ENCODE measurements at places on chromosomes 12 and 14.

- DNase-seq = no peak
These were observed 49.6 kb downstream of the CMKLR1 start for GRCh38 chr12:108289350-108290161.

- no peak for DNase-seq
These were observed 17.2 kb downstream of the CLEC2B start for GRCh38 chr12:9851927-9852326.

DNA sequence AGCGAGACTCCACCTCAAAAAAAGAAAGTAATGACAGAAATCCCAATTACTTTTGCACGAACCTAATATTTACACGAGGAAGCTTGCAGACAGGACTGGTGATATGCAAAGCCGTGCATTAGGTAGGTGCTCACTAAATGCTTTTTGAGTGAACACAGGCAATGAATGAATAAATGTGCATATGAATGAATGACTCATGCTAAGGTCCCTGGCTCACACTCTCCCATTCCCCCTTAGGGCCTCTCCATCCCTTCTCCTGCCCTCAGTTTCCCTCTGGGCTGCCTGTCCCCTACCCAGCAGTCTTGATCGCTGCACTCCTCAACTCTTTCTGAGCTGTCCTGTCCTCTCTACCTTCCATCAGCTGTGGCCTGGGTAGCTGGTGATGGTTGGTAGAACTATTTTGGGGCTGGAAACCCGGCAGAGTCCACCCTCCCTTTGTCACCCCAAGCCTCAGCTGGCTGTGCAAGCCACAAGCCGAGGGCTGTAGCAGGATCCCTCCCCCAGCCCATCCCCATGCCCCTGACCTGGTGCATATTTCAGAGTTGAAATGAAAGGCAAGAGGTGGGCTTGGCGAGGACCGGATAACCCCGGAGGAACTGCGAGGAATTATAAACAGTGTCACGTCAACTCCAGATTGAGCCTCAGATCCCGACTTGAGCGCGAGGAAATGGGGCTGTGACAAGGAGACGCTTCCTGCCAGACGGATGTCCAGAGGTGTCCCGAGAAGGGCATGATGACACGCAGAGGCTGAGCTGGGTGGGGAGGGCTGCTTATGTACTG, 191.7 kb upstream of the GSC start:
- no peak for DNase-seq

DNA sequence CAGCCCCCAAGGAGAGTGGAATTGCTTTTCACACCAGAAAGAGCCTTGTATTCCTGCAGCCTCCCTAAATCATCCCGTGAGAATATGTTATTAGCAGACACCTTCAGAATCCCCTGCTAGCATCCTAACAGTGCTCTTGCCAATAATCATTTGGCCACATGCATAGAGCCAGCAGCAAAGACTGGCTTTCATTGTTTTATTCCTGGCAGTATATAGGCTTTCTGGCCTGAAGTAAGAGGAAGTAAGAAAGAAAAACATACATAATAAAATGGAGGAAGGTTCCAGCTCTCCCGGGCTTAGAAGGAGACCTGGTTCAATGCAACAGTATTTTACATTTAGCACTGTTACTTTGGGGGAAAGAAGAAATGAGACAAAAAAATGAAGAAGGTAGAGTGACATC, 176.7 kb upstream of the ATF7IP start:
- no peak for DNase-seq

DNA sequence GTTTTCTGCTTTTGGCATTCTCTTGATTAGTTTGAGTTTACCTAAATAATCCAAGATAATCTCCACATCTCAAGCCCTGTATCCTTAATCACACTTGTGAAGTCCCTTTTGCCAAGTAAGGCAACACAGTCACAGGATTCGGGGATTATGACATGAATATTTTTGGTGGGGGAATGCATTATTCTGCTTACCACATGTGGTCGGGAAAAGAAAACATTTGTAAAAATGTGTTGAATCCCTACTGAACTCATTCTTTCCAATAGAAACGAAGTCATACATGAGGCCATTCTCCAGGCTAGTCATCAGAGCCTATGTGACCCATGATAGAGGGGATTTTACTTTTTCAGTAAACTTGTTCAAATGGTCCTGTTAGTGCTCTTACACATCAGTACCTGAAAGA, 58.5 kb upstream of the PRICKLE1 start:
- no peak for DNase-seq

DNA sequence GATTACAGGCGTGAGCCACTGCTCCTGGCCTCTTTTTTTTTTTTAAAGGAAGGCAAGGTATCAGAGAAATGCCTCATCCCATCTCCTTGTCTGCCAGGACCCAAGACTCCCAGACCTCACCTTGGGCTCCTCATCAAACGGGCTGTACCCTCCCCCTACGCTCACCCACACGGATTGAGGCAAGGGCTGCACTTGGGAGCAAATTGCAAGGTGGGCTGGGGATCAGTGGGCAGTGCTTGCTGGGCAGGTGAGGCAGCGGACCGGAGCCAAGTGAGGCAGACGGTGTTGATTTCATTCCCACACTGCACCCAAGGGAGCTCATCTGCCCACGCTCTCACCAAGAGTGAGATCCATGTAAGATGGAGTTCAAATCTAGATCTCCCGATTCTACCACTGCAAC, 41.0 kb upstream of the DICER1 start:
- DNase-seq = no peak

DNA sequence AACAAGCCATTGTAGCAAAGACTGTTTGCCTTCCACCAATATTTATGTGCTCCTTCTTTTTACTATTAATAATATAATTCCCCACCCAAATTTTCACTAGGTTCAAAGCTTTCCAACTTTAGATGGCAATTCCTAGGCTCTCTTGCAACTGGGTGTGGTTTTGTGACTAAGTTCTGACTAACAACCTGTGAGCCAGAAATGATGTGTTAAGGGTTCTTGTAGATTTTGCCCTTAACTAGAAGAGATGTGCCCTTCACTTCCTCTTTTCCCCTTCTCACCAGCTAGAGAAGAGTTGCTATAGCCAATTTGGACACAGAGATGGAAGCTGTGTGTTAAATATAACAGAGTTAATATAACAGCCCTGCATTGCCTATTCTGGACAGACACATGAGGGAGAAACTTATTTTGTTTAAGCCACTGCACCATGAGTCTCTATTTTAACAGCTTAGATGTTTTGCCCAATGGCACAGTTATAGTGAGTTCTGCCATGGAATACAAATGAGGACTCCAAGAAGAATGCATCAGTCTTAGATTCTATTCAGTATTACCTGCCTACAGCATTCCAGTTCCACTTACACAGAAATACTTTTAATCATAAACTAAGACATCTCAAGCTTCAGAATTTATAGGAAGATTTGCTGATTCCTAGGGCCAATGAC, 216.2 kb downstream of the DUSP6 start:
- DNase-seq = peak; percentile 44

DNA sequence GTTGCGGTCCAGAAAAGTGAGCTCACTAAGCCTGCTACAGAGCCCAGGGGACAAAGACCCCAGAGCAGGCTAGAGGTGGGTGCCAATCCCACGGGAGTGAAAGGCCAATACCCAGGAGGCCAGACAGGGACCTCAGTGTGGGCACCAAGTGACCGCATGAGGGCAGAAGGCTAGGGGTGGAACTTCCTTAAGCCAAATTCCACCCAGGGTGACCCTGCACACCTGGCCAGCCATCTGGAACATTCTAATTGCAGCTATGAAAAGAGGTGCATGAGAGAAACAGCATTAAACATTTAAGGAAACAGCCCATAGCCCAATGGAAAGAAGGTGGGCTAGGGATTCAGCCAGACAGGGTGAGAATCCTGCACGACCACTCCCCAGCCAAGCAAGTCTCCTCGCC, 19.4 kb downstream of the GLTP start:
- DNase-seq = no peak

DNA sequence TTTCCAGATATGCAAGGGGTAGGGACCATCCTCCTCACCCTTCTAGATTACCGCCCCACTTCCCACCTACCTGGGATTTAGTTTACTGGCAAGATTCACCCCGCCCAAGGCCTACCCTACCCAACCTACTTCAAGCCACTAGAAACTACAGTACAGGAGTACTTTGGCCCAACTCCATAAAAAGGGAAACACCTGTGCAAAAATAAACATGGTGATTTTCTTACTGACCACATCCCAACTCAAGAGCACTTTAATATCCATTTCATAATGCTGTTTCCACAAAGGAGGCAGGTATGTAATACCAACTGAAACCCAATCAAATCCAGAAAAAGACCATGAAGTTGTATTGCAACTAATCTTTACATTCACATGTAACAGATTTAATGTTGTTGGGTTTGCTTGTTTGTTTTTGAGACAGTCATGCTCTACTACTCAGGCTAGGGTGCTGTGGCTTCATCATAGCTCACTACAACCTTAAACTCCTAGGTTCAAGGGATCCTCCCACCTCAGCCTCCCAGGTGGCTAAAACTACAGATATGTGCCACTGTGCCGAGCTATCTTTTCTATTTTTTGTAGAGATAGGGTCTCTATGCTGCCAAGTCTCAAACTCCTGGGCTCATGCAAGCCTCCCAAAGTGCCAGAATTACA, 41.7 kb upstream of the RAP1B start:
- DNase-seq = no peak

DNA sequence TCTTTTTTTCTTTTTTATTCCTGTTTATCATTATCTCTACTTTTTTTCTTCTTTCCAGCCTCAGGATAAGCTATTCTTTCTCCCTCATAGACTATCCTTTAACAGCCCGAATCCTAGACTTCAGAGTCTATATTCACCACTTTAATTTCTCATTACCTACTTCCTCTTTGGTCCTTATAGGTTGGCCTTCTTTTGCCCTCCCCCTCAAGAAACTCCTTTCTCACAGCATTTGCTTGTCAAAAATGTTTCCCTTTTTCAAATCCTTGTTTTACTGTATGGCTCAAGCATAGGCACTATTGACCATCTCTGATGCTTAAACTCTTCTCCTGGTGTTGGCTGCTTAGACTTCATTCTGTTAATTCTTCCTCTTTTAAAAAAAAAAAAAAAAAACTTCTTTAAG, 52.5 kb downstream of the KIAA0586 start:
- DNase-seq = no peak

- peak; percentile 75 for DNase-seq
These were observed 41.7 kb upstream of the NID2 start for GRCh38 chr14:52110441-52111086.

GRCh38 chr12:115375186-115375991, 691.4 kb upstream of the TBX3 start:
- DNase-seq = peak; percentile 81

DNA sequence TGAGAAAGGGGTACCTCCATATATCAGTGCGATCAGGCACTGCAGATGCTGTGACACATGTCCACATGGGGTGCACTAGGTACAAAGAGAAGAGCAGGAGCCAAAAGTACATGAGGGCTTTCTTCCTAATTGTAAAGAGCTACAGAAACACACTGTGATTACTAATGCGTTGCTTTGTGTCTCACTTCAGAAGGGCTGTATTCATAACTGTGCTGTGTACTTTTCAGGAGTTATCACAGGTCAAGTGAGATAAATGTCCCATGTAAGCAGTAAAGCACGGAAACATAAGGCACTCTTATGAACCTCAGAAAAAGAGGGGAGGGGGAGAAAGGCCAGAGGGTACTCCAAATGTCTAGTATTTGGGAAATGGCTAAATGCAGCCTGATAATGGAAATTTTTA, 10.6 kb downstream of the SPRING1 start:
- DNase-seq = no peak

- DNase-seq = peak; percentile 73
These were observed 85.6 kb upstream of the DIO3 start for GRCh38 chr14:101475456-101476257.

DNA sequence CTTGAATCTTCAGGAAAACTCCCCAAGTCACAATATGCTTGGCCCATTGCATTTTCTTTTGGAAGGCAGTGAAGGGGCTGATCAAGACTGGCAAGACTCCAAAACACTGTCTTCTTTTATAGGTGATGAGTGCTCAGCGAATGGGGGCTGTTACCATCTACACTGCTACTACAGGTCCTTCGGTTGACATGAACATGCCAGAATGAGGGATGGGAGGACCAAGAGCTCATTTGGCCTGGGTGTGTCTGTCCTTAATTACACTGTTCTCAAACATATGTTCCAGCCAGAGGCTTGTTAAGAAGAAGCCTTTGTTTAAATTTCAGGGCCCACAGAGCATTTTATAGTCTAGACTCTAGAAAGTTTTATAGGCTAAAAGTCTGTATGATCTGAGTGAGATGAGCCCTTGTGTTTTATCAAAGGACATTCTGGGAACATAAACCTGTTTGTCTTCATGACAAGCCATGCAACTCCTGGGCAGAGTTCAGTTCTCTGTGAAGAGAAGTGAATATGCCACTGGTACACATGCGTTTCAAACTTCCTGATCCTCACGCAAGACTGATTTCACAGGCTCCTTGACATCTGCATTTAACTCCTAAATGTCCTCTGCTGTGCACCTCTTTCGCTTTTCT, 4.7 kb upstream of the FAM234B start:
- no peak for DNase-seq

DNA sequence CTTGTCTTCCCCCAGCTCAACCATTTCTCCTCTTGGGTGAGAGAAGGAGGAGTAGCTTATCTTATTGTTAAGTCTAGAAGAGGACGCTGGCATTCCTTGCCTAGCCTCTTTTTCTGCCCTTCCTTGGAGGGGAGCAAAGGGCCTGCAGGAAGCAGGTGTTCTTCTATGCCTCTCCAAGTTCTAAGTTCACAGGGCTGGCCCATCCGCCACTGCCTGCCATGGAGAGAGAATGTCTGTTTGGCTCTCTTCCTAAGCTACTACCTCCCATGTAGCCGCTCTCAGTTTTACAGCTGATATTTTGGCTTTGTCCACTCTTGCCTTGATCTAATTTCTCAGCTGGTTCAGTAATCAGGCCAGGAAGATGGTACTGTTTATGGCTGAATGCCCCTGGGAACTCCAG, 201.2 kb downstream of the NTF3 start:
- no peak for DNase-seq

DNA sequence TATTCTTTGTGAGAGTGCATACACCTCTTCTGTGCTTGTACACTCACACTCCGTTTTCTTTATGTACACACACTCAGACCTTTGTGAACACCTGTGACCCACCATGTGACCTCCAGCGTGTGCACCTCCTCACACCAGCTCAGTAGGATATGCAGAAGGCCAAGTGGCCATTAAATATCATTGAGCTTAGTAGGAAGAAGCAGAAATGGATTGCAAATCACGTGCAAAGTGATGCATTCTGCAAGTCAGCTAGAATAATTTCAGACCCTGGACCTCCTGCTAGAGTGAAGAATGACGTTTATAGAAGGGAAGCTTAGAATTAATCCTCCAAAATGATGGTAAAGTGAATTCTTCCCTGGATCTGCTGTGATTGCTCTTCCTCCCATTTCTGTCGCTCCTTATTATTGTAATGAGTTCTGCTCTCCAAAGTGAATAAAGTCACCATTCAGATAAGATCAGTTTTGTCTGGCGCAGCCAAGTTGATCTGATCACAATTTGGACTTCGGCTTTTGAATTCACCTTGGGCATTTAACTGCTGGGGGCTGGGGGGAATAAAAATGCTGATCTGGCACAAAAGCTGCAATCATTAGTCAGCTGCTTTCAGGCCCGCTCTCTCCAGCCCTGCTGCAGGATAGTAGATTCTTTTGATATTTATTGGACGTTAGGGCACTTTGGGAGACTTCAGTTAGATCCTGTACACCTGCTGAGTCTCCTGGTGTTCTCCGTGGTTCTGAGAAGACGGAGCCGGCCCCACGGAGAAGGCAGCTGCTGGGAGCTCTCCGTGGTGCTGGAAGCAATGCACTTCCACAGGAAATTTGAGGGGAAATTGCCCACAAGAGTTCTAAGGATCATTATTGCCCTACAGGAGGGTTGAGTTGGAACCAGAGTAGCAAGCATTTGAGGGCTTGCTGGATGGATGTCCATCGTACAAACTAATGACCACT, 12.4 kb upstream of the NRXN3 start:
- peak; percentile 11 for DNase-seq
